GM20000 (cell line): ENCODE measurements at places on chromosomes 12 and 14.

DNA sequence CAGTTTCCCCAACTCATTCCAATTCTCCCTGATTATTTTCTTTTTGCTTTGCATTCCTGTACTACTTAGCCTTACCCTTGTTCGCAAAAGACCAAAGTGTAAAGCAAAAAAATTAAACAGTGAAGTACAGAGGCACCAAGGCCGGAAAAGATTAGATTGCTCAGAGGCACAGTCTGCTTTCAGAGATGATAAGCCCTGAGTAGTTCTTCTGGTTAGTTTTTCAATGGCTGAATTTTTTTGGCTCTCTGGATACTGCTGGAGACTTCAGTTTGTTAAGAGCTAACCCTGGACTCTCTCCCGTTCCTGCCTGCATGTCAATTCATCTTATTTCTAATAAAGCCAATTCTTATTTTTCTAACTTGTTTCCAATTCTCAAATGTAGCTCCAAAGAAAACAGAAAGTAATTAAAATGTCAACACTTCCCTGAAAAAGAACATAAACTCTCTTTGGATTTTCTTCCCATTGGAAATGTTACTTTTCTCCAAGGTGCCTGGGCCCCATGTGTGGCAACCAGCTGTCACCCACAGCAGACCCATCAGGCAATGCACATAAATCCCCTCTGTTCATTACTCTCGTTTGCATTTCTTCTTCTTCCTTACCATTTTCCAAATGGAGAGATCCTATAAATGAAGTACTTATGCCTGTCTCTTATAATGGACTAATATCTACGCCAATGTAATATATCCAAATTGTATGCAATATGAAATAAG is 142.8 kb downstream of the BTG1 start:
- no peak for DNase-seq

- no peak for DNase-seq
Measured at GRCh38 chr14:54975856-54976255, 51.0 kb downstream of the WDHD1 start.

GRCh38 chr12:103523771-103524170 is 28.0 kb upstream of the C12orf42 start:
- no peak for DNase-seq

DNA sequence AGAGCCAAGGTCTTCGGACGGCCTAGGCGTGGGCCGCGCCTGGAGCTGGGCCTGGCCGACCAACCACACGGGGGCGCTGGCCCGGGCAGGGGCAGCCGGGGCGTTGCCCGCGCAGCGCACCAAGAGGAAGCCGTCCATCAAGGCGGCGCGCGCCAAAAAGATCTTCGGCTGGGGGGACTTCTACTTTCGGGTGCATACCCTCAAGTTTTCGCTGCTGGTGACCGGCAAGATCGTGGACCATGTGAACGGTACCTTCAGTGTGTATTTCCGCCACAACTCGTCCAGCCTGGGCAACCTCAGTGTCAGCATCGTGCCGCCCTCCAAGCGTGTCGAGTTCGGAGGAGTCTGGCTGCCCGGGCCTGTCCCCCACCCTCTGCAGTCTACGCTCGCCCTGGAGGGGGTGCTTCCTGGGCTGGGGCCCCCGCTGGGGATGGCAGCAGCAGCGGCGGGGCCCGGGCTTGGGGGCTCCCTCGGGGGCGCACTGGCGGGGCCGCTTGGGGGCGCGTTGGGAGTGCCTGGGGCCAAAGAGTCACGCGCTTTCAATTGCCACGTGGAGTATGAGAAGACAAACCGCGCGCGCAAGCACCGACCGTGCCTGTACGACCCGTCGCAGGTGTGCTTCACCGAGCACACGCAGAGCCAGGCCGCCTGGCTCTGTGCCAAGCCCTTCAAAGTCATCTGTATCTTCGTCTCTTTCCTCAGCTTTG is 4.4 kb upstream of the SHMT2 start:
- peak; percentile 77 for DNase-seq

DNA sequence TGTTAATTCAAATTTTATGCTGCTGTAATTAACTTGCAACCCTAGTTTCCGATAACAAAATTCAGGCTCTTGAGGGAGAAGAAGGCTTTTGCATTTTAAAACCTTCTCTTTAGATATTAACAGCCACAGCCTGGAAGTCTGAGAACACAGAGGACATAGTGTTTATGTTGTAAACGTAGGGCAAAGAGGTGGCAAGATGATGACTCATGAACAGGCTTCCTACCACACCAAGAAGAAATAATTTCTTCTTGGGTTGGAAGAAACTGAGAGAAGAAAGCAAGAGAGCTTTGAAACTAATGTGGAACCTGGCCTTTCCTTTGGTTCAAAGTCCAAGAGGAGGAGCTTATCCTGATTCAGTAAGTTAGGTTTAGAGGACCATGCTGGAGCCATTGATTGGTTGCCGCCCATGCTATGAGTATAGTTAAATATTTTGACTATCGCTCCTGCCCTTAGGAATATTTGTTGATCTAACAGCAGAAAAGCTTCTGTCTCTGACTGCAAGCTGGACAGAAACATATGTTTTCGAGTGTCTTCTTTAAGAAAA is 31.8 kb downstream of the CCDC198 start:
- DNase-seq, result no peak

- DNase-seq, result no peak
Measured at GRCh38 chr12:124769163-124769530, 94.5 kb downstream of the SCARB1 start.

DNA sequence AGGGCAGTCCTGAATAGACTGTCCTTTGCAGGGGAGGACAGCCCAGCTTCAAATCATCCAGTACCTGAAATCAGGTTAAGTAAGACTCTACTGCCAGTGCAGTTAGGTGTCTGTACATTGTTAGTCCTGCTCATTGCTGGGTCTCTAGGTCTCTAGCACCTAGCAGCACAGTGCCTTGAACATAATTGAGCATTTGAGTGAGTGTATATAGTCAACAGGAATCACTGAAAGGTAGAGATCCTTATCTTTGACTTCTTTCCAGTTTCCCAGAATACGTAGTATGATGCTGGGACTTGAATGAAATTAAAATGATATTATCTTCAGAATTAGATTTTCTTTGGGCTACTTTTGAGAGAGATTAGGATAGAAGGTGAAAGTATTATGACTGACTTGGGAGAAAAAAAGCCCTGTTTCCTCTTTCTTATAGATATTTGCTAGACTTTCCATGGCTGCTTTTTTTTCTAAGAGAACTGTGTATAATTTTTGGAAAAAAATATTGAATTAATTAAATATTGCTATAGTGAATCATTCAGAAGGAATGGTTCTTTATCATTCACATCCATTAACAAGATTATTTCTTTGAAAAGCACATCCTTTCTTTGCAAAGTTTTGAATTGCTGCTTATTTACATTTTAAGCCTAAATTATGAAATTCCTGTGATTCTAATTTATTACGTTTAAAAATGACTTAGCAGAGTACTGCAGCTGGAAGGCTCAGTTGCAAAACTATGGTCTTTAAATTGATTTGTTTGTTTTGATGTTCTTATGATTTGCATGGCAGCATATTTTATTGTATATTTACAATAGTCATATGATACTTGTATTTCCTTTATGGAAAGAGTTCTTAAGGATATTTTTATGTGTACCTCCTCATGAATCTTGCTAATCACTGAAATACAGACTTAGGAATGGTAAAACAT is 51.6 kb downstream of the PPP4R4 start:
- DNase-seq, result no peak

DNA sequence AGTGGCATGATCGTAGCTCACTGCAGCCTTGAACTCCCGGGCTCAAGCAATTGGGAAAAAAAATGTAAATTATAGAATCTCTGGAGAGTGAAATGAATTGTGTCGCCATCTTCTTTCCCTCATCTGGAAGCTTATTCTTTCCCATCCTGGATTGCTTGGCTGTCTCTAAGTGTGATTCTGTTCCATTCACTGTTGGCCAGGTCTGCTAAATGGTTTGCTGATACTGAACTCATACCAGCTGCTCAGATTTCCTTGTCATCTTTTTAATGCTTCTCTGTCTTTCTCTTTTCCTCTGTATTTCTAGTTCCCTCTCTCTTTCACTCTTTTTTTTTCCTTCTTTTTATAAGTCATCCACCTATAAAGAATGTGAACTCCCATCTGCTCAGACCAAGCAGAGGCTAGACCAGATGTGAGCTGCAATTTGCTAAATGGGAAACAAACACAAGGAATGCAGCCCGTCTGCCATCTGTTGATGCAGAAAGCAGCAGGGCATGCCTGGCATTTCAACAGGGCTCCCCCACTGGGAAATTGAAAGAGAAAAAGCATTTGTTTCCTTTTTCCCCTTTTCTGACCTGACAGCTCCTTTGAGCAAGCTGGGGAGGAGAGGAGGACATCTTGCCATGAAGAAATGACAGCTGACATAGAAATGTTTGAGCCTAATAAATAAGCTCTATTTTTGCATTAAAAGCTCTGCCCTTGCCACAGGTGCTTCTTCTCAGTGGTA is 1823.6 kb upstream of the FLRT2 start:
- no peak for DNase-seq

GRCh38 chr12:10386857-10387256 is 3.0 kb downstream of the KLRK1 start:
- DNase-seq, result no peak

GRCh38 chr14:83372271-83372670 is 1838.6 kb upstream of the SEL1L start:
- no peak for DNase-seq

- DNase-seq, result no peak
Measured at GRCh38 chr12:1562813-1563407, 31.5 kb downstream of the FBXL14 start.

DNA sequence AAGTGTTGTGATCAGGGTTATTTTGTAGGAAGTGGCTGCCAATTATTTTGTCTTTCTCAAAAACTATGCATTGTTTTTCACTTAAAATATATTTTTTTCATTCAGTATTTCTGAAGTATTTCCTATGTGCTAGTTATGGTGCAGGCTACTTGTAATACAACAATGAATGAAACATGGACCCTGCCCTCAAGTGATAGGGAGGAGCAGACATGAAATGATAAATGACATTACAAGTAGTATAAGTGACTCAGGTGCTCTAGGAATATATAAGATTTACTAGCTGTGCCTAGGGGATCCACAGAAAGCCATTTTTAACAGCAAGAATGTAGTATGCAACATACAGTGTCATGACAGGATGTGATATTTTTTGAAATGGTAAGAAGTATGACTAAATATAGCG is 65.3 kb downstream of the TTLL5 start:
- no peak for DNase-seq

- no peak for DNase-seq
Measured at GRCh38 chr12:127928178-127928577, 338.8 kb upstream of the TMEM132C start.

GRCh38 chr14:31567655-31568054 is 6.5 kb downstream of the NUBPL start:
- no peak for DNase-seq

DNA sequence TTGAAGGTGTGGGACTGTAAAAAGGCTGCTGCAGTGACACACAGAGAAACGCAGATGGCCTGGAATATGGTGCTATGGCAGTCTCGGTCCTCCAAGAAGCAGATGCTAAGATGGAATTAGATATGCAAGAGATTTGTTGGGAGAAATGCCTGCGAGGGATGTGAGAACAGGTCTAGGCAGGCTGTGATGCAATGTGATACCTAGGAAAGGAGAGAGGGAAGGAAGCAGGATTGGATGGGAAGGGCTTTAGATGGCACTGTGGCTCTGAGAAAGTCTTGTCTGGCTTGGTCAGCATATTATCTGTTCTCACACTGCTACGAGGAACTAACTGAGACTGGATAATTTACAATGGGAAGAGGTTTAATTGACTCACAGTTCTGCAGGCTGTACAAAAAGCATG is 374.4 kb downstream of the BCAT1 start:
- no peak for DNase-seq
